LoVo (cell line): ENCODE measurements at places on chromosomes 5 and 9.

DNA sequence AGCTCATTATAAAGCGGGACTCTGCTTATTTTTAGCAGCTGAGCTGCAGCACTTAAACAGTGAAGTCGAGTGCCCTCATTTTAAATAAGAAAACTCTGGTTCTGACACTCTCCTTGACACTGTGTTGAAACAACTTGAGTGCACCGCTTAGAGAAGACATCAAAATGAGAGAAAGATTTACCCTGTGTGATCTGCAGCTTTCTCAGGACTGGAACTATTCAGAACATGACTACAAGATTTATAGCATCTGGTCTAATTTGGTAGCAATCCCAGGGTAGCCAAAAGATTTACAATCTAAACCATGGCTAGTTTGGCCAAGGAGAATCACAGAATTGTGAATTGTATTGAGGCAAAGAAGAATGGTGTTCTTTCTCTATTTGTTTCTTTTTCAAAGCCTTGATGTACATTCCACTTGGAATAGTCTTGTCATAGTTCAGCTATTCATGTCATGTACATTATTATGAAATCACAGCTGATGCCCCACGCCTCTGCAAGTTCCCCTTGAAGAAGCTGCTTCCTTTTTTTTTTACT lies 38.7 kb downstream of the PLEKHG4B start:
- DNase-seq, result no peak

- DNase-seq, result no peak
These were observed 556 bp downstream of the PCDHGC3 start for GRCh38 chr5:141476132-141476911.

GRCh38 chr9:106487266-106487665 lies 375.7 kb upstream of the ZNF462 start:
- DNase-seq, result no peak

DNA sequence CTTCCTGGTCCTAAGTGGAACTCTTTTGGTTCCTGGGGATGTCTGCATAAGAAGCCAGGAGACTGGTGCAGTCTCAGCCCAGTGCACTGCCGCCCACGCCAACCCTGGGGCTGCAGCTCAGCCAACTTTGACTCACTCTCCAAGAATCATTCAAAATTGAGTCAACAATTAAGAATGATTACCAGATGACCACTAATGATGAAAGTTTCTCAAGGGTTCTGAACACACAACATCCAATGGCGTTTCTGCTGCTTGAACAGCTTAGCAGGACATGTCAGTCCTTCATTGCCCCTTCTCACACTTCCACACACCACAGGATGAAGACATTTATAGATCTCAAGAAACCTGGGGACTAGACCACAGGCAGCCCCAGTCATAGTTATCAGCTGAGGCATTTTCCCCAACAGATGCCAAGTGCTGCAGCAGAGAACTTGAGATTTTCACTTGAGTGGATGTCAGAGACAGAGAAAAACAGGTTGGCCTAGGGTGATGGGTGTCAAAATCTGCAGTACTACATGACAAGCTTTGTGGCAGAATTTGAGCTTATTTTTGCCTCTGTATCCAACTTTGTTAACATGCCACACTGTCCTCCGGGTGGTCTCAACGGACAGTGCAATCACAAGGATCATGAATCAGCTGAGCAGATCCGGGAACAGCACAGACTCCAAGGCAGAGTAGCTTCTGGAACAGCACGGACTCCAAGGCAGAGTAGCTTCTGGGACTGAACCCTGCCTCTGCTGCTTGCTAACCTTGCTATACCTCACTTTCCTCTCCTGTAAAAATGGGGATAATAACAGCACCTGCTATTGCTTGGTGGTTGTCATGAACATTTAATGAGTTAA lies 356.1 kb downstream of the SPOCK1 start:
- DNase-seq, result no peak
